ENCODE measurements at places on chromosomes 1 and 21.

- no peak for DNase-seq
Measured at GRCh38 chr1:206690516-206690915, 5.8 kb downstream of the MAPKAPK2 start.

DNA sequence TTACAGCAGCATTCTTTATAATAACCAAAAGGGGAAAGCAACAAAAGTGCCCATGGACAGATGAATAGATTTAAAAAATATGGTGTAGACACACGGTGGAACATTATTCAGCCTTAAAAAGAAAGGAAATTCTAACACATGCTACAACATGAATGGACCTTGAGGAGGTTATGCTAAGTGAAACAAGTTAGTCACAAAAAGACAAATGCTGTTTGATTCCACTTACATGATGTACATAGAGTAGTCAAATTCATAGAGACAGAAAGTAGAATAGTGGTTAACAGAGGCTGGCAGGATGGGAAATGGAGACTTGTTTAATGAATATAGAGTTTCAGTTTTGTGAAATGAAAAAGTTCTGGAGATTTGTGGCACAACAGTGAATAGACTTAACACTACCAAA is 151.4 kb downstream of the CYYR1 start:
- no peak for DNase-seq

GRCh38 chr1:68484618-68485017 is 12.3 kb downstream of the DEPDC1 start:
- no peak for DNase-seq

DNA sequence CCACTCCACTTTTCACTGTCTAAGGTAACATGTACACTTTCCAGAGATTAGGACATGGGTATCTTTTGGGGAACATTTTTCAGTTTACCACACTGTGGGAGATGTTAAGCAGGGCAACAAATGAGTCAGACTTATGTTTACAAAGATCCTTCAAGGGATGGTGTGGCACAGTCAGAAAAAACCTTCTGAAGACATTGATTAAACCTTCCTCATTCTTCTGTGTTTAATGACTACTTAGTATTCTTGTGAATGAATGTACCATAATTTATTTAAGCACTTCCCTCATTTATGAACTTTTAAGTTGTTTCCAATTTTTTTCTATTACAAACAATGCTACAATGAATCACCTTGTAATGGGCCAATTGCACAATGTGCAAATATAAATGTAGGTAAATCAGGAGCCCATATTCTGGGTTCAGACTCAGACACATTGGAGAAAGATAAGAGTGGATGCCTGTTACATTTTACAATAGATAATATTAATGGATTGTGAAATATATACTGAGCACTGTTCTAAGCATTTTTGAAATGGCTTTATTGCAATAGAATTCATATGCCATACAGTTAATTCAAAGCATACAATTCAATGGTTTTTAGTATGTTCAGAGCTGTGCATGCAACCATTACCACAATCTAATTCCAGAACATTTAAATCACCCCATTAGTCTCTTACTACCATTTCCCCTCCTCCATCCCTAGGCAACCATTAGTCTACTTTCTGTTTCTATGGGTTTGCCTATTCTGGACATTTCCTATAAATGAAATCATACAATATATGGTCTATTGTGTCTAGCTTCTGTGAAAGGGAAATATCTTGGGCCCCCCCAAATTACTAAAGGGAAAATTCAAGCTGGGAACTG is 1.9 kb upstream of the SFT2D2 start:
- DNase-seq, result no peak

DNA sequence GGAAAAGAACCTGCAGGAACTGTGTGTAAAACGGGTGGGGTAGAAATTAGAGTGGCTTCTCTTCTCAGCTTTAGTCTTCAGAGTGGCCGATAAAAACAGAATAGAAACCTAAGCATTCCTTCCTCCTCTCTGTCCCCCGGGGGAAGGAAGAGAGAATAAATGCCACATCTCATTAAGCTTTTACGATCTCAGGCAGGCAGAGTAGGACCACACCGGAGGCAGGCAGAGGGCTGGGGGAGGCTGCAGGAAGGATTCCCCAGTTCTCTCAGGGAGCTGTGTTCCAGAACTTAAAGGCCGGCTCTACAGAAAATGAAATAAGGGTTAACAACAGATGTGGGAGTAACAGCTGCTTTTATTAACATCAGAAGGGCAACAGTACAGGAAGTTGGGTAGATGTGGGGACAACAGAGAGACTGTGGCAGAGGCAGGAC is 24.5 kb upstream of the MEF2D start:
- no peak for DNase-seq

GRCh38 chr1:8423269-8423691 is 105.4 kb downstream of the SLC45A1 start:
- DNase-seq, result peak; percentile 35

- no peak for DNase-seq
Measured at GRCh38 chr1:153288634-153289275, 24.0 kb downstream of the PGLYRP3 start.

GRCh38 chr1:41516168-41517061 is 31.9 kb upstream of the EDN2 start:
- peak; percentile 59 for DNase-seq

DNA sequence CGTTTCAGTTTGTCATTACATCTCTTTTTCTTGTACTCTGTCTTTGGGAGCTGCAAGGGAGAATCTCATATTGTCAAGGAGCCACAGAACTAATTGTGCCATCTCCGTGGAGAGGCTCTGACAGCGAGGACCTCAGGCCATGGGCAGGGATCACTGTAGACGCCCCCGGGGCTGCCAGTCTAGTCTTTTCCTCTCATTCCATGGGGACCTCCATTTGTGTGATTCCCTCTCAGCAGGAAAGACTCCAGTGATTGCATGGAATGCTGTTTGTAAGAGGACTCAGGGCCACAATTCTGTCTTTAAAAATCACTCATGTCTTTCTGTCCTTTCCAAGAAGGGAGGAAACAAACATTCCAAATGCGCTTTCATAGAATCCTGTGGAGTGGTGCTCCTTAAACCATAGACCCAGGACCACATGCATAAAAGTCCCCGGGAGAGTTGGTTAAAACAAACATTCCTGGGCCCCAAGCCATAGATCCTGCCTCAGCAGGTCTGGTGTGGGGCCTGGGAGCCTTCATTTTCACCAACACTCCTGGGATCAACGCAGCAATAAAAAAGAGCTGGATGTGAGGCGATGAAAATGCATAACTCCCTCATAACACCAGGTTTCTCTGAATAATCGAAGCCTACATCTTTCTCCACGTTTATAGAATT is 104.5 kb downstream of the ZP4 start:
- DNase-seq, result no peak
